Cardiac fibroblast (primary cell): ENCODE measurements at places on chromosomes 3 and 15.

DNA sequence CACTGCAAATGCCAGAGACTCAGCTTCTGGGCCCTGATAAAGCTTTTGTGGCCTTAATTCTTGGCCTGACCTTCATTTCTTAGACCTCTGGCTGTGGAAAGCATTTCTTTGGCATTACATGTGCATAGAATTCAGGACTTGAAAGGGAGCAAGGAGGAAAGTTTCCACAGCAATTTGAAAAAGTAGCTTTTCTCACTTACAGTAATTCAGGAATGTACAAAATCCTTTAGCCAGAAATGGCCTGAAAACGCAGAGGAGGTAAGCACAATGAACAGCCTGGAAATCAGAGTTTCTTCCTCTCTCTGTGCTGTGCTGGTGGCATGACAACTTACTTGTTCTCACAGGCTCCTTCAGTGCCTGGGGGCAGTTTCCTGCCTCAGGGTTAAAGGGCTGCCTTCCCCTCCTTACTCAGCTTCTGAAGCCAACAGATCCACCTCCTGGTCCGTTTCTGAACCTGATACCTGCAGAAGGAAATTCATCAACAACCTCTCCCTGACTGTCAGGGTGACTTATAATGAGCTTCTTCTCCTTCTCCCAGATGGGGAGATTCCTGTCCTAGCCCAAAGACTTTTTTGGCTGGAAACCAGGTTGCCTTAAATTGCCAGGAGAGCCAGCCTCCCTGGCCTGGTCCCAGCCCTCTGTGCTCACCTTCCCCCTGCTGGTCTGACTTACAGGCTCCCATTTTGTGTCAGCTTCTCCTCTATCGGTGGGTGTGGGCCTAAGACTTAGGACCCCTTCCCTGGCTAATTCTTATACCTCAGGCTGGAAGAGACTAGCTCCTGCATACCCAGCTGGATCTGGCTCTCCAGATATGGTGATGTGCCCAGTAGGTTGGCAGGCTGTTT is 102.3 kb downstream of the MYRIP start:
- DNase-seq: peak; percentile 85

- peak; percentile 86 for DNase-seq
Measured at GRCh38 chr15:70863450-70864218, 9.7 kb upstream of the LARP6 start.

DNA sequence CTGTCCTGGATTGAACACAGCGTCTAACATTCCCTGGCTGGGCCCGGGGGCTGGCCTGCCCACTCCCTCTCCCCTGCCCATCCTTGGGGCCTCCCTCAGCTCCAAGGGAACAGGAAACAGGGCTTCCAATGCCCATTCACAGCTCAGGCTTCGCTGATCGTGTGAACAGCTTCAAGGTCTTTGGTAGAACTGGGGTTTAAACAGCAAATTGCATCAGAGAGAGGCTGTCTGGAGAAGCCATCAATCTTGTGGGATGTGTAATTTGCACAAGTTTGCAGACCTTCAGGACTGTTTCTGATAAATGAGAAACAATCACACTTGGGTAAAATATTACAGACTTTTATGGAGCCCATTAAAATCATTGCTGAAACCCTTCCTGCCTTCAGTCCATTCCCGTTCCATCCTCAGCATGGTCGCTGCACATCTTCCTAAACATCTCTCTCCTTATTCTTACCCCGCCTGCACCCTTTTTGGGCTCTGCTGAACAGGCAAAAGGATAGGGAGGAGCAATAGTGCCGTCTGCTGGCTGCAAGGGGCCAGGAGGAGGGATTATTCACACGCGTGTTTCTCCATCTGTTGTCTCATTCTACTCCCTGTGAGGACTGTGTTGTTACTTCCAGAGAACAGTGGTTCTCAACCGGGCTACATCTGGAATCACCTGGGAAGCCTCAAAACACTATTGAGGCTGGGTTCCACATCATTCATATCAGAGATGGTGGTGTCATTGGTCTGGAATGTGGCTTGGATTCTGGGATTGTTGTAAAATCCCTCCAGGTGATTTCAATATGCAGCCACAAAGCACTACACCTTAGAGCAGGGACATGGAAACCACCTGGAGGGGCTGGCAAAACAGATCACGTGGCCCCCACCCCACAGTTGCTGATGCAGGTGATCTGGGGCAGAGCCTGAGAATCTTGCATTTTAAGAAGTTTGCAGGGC is 116.3 kb downstream of the CLSTN2 start:
- DNase-seq: no peak

DNA sequence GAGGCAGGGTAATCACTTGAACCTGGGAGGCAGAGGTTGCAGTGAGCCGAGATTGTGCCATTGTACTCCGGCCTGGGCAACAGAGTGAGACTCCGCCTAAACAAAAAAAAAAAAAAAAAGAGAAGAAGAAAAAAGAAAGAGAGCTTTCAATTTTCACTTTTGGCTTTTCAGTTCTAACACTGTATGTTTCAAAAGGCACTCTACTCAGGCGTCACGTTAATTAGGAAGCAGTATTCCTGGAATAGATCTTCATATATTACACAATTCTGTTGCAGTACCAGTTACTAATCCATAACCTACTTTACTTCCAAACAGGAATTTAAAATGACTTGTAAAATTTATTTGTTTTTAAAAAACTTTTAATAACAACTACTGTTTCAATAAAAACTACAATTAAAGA is 131.7 kb upstream of the PLXND1 start:
- no peak for DNase-seq

DNA sequence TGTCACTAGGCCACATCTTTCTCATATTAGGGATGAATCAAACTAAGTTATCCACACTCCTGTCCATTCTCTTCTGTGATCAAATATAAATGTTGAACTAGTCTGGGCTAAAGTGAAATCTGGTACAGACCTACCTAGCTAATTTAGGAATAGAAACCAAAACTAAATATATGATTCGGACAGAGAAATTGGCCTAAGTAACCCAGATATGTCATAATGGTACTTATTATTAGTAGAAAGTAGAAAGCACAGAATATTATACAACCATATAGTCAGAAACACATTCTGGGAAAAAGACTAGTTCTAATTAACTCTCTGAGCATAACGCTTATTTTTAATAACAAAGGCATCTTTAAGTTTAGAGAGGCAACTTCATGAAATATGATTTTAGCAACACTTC is 389.0 kb downstream of the LSAMP start:
- no peak for DNase-seq

DNA sequence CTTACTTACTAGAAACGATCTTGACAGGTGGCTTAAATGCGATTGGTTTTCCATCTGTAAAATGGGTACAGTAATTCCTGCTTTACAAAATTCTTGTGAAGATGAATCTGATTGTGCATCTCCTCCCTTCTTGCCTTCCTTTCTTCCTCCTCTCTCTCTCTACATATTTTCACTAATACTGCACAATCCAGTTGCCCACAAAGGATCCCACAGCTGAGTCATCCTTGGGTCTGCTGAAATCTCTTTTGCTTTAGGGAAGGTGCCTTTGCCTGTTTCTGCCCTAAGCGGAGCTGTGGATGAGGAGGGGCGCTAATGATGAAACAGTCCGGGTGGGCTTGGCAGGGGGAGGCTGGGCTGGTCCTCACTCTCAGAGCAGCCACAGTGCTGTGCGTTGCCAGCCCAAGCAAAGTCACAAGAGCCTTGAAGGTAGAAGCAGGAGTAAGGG is 46.1 kb downstream of the AMOTL2 start:
- DNase-seq: peak; percentile 86

DNA sequence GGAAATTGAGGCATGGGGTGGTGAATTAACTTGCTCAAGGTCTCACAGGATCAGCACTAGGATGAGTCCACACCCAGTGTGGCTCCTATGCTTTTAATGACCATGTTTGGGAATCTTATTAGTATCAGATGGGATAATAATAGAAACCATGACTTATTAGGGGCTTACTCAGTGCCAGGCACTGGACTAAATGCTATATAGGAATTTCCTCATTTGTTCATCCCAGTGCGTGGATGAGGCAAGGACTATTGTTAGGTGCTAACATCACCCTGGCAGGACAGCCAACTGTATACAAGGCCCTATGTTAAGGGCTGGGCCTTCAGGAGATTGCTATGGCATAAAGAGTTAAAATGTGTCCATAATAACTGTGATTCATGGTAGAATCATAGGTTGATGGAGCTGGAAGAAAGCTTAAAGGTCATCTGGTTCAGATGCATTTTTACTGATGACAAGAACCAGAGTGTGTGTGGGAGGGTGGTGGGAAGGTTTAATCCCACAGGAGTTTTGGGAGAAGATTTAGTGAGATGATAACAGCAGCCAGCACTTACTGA is 4.7 kb upstream of the FEM1B start:
- peak; percentile 89 for DNase-seq

DNA sequence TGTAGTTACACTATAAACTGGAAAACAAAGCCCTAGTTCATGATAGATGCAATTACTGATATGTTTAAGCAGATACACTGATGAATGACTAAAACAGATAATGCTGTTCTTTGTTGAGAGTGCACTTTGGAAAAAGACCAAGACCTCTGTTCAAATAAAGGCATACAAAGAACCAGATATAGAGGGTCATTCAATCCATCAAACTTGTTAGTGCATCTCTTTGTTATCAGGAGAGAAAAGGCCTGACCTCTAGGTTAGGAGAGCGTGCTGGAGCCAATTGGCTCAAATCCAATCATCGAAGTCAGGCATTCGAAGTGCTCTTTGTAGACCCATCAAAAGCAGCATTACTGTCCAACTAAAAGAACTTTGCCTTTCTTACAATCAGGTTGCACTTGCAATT is 124.2 kb downstream of the TFG start:
- DNase-seq: no peak

- DNase-seq: peak; percentile 40
Measured at GRCh38 chr15:76293361-76293760, 17.9 kb downstream of the ETFA start.

DNA sequence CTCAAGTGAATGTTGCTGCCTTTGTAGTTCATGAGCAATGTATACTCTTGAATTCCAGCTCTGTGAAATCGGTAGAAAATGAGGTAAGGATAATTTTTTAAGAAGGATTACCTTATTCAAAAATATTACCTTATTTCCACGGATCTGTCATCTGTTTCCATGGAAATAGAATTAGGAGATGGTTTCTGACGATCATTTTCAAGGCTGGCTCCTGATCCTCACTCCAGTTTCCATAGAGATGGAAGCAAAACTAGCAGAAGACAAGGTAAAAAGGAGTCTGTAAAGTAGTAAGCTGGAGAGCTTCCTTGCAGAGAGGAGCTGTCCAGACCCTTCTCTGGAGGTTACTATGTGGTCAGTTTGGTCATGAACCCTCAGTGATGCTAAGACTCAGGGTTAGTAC is 55.5 kb downstream of the CACNA2D3 start:
- no peak for DNase-seq

GRCh38 chr3:108319428-108320082 is 23.2 kb downstream of the HHLA2 start:
- DNase-seq: peak; percentile 16

- DNase-seq: peak; percentile 23
Measured at GRCh38 chr3:24047513-24047912, 102.4 kb downstream of the NR1D2 start.

- DNase-seq: no peak
Measured at GRCh38 chr3:127915115-127915936, at the start of gene KBTBD12. Gene KBTBD12 (plus strand): TSS chr3:127915232. CDS start chr3:127923062, 7,830 bp downstream.
